ENCODE measurements at places on chromosomes 1 and 21.
A peak's percentile ranks its signal among the peaks of the same experiment; 100 is the strongest.

DNA sequence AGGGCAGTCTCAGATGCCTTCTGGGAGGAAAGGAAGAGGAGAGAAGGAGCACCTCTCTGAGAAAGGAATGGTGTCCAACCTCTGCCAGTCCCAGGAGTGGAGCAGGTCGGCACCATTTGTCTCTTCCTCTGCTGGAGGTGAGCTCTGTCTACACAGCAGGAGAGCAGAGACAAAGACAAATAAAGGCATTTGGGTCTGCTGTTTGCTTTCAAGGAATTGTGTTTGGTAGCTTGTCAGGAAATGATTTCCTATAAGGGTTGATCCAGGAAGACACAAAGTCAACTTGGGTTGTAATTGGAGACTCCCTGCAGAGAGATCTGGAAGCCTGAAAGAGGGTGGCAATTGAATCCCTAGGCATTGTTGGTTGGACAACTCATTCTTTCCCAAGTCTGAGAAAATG, 34.5 kb upstream of the PLXNA2 start:
- no peak for DNase-seq

GRCh38 chr1:149849111-149849946, 50.0 kb upstream of the BOLA1 start:
- DNase-seq = no peak

- no peak for DNase-seq
Measured at GRCh38 chr1:53643041-53643880, 95.7 kb downstream of the GLIS1 start.

DNA sequence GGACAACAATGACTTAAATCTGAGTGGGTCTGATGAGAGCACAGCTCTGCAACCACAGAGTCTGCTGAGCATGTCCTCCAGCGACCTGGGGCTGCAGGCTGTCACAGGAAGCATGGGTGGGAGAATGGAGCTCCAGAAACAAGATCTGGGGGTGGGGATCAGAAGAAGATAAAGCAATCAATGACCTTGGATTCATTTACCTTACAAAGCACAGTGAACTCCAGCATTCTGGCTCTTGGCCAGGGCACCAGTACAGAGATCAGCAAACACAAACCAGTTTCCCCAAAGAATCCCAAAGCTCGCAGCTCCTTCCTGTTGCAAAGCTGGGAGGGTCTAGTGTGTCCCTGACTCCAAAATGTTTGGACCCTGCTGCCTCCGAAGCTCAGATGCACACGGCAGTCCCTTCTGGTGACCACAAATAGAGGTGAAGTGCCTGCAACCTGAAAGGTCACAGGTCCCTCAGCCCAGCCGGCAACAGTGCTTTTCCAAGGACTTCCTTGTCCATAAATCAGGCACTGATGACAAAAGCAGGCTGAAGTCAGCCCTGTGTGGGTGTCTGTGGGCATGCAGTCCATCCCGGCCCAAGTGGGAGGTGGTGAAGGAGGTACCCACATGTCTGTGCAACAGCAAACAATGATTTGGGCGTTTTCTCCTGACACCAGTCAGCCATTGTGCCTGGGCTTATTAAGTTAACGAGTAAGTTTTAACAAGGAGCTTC, 76.1 kb downstream of the SH3BGR start:
- DNase-seq = no peak

DNA sequence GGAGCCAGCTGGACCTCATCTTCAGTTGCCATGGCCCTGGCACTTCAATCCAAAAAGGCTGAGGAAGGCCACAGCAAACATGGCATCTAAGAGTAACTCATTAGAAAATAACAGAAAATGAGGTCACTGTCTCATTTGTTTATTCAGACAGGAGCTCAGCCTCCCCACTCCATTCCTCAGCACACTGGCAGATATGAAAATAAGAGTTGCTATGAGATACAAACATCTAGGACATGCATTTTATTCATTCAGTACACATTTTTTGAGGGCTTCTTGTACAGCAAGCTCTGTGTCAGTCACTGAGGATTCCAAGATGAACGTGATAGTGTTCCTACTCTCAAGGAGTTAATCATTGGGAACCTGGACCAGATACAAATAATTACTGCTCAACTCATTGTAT, 32.7 kb upstream of the TMEM125 start:
- no peak for DNase-seq

DNA sequence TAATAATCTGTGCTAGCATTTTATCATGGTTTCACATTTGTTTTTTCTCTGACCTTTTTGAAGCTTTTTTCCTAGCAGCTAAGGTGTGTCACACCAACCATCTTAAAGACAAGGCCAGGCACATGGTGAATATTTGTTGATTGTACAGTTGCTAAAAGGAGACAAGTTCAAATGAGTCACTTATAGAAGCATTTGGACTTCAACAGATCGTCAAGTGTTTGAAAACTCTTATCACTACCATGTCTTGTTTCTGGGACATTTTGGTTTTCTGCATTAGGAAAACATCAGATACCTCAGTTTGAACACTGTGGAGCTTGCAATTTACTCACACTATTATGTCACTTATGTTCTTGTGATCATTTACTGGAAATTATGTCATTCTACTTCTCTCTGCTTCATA, 407.3 kb downstream of the USP25 start:
- DNase-seq = no peak

DNA sequence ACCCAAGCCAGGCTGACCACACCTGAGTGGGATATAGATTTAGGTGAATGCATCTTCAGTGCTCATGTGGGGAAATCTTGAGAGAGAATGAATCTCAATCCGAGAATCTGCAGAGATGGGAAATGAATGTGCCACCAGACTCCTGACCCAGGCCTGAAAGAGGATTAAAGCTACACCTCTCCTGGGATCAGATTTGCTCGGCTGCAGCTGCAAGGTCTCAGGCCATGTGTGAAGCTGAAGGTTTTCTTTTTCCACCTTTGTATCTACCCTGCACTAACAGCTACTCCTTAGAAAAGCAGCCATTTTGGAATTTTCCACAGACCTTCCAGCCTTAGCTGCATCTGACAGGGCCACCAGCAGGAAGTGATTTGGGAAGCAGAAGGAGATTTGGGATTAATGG, 18.3 kb downstream of the GPR3 start:
- DNase-seq = no peak

- DNase-seq = no peak
Measured at GRCh38 chr1:46506470-46507219, 17.0 kb downstream of the DMBX1 start.

DNA sequence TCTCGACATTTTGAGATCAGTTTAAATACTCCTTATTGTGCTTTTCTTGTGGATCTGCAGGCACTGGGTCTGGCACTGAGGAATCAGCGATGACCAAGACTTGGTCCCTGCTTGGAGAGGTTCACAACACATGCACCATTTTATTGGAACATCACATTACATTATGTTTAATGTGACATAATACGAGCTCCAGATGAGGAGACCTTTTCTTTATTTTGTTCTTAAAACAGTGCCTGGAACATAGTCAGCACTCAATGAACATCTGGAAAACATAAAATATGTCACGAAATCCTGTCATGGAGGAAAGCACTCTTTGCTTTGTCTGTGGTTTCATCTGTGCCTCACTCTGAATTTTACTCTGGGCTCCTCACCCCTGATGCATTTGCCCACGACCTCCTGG, 110.7 kb downstream of the ST6GALNAC3 start:
- DNase-seq = no peak

DNA sequence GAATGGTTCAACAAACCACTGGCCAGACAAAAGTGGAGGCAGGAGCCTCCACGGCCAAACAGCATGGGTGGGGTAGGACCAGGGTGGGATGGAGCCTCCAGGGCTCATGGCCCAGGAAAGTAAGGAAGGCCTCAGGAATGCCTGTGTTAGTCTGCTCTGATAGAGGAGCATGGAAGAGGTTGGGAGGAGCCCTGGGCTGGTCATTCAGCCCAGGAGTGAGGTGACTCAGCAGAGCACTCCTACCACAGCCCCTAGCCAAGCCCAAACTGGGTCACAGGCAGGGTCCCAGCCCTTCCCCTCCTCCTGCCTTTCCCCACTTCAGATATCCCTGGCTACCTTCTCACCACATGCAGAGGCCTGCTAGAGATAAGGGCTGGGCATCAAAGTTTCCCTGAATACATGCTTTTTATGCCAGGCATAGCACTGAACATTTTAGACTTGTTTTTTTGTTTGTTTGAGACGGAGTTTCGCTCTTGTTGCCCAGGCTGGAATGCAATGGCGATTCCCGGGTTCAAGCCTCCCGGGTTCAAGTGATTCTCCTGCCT, 3.1 kb upstream of the SHISA4 start:
- DNase-seq = no peak

DNA sequence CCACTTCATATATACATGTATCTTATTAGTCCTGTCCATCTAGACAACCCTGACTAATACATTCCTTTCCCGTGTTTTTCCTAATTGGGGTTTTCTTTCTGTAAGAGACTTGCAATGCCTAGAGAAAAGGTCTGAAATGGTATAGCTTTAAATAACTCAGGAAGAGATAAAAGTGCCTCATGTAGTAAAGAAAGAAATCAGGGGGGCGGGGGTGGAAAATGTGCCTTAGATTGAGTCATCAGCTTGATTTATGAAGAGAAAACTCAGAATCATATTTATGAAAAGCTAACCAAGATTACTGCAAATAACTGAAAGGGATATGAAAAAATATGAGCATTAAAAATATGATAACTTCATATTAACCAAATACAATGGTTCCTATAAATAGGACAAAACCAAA, 345.8 kb upstream of the CHRM3 start:
- DNase-seq = no peak

DNA sequence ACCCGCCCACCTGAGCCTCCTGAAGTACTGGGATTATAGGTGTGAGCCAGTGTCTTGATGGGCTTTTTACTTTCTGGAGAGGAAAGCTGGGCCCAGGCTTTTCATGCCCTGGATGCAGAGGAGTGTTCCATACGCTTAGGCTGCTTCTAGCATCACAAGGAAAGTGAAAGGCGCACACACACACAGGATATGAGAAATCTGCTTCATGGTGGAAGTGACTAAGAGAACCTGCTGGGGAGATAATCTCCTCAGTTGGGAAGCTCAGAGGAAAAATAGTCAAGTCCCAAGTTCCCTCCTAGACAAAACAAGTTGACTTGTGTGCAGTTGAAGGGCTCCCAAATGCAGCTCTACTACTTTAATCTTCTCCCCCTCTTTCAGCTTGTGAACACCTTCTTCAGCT, 2.2 kb downstream of the NUDC start:
- DNase-seq = no peak

- DNase-seq = peak; percentile 64
Measured at GRCh38 chr1:2523891-2524609, 2.3 kb downstream of the PANK4 start.

GRCh38 chr21:41068967-41069642, 98.9 kb upstream of the BACE2 start:
- DNase-seq = peak; percentile 41

DNA sequence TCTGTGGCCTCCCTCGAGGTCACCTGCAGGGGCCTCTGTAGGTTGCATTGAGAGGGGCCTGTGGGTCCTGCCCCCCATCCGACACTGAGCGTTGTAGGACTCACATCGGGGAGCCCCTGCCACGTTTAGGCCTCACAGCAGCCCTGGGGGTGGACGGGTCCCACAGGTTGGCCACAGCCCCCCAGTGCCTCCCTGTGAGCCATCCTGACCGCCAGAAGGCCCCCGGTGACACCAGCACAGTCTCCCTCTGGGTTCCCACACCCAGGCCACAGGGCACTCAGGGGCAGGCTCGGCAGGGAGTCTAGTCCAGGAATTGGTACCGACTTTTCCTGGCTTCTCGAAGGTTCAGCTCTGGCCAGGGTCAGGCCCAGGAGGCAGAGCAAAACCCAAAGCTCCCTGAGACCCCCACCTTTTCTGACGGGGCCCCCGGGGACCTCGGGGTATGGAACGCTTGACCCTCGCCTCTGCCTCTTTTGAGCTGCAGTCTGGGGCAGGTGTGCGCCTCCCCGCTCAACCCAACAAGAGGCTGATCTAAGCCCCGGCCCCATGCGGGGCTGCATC, 13.9 kb upstream of the POFUT2 start:
- no peak for DNase-seq

DNA sequence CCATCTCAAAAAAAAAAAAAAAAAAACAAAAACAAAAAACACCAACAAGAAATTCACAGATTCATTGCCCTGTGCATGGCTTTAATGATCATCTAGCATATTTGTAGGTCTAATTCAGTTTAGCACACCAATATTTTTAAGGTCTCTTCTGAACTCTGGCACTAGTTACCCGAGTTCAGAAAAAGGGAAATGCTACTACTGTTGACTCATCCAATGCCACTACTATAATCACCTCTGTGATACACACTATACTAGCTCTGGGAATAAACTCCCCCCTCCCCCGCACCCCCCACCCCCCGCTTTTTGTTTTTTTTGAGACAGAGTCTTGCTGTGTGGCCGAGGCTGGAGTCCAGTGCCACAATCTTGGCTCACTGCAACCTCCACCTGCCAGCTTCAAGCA, 55.6 kb downstream of the FBXO42 start:
- DNase-seq = no peak

DNA sequence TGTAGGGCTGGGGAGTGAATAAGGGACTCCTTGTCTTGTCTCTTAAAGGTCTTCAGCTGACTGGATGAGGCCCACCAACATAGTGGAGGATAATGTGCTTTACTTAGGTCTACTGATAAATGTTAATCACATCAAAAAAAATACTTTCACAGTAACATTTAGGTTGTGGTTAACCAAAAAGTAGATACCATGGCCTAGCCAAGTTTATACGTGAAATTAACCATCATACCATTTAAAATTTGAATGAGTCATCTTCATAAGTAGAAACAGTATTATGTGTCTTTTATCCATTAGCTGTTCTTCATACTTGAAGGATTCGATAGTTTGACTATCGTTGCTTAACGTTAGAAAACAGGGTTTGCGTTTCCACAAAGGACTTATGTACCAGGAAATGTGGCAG, 80.9 kb downstream of the MTR start:
- no peak for DNase-seq

DNA sequence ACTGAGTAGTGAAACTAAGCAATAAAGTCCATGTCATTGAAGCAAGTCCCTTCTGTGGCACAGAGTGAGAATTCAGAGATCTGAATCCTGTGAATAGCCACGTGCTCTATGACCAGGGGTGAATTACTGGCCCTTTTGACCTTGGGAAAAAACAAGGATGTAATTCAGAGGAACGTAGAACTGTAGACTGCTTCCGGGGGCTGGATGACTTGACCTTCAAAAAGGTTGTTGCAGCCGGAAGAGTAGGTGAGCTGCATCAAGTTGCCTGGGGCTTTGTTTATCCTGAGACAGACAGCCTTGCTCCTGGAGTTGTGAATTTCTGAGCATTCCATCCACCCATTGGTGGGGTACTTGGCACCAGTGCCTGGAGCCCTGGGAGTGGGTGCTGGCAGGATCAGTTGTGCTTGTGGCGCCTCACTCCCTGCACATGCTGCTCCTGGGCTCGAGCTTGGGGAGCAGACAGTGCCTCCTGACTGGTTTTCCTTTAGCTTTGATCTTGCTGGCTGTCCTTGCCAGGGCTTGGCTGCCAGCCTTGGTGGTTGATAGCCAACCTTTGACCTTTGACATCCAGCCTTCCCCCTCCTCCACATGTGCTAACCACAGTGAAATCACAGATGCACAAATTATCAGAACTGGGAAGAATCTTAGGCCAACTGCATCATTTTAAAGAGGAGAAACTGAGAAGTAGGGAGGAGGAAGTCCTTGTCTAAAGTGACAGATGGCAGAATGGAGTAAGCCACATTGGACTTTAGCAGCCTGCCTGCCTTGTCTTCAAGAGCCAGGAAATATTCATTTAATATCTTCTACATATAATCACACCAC, 16.2 kb upstream of the MYOG start:
- no peak for DNase-seq

Measured in CD4-positive, alpha-beta T cell treated with Interleukin-6 at 100 ng/mL for 8 hours (primary cell).